ENCODE measurements at places on chromosomes 7 and 10.

DNA sequence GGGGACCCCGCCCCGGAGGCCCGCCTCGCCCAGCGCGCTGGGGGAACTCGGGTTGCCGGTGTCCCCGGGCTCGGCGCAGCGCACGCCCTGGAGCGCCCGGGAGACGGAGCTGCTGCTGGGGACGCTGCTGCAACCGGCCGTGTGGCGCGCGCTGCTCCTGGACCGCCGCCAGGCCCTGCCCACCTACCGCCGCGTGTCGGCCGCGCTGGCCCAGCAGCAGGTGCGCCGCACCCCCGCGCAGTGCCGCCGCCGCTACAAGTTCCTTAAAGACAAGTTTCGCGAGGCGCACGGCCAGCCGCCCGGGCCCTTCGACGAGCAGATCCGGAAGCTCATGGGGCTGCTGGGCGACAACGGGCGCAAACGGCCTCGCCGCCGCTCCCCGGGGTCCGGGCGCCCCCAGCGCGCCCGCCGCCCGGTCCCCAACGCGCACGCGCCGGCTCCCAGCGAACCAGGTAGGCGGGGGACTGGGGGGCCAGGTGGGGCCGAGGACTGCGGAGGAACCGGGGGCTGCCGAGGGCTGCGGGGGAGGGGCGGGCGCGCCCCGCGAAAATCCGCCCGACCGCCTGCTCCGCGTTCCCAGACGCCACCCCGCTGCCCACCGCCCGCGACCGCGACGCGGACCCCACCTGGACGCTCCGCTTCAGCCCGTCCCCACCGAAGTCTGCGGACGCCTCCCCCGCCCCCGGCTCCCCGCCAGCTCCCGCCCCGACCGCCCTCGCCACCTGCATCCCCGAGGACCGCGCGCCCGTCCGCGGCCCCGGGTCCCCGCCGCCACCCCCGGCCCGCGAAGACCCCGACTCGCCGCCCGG, 574 bp downstream of the UTF1 start:
- no peak for DNase-seq

GRCh38 chr7:47654672-47655298, 72.9 kb upstream of the TNS3 start:
- DNase-seq, result no peak

DNA sequence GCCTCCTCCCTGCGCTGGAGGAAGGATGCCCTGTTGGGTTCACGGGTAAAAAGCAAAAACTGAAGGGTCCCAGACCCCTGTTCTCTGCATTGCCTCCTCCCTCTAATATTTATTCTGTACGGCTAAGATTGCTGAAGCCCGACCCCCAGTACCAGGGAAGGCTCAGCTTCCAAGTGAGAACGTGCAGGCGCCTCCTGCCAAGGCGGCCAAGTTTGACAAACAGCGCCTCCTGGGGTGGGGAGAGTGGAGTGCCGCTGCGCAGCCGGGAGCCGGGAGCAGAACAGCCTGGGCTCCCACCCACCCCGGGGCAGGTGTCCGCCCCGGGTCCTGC, 4.7 kb upstream of the EBF3 start:
- no peak for DNase-seq

- DNase-seq, result no peak
Observed at GRCh38 chr7:110780712-110781111, 310.2 kb upstream of the LRRN3 start.

DNA sequence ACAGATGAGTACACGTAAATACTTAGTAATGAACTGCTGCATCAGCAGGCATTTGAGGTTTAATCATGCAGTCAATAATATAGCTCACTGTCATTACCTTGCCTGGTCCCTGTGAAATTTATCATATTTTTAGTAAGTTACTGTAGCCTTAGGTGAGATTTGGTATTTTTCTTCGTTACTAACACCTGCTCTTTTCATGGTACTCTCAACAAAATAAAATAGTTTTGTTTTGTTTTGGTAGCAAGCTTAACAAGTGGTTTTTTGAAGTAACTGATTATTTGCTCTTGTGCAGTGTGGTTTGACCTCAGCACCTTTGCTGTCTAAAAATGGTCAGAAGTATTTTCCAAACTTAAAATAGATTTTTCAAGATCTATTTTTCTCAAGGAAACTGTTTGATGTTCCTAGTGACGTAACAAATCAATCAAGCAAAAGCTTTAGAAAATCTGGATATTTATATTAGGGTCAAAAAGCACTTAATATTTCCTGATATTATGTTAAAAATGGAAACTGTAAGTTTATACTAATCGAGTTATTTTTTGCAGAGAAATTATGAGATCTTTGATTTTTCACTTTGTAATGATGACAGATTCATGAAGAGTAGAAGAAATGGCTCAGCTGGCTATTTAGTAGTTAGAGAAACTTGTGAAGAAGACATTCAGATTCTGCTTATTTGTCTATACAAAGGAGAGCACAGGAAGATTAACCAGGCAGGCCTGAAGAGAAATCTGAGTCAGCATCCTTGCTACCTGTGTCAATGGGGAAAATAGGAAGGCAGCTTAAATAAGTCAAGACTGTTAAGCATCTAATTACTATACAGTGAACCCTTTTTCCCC, 21.0 kb upstream of the RPA3 start:
- DNase-seq, result no peak

- no peak for DNase-seq
Observed at GRCh38 chr7:94615666-94616065, 40.3 kb downstream of the SGCE start.

- no peak for DNase-seq
Observed at GRCh38 chr7:137661634-137662033, 185.1 kb downstream of the DGKI start.

DNA sequence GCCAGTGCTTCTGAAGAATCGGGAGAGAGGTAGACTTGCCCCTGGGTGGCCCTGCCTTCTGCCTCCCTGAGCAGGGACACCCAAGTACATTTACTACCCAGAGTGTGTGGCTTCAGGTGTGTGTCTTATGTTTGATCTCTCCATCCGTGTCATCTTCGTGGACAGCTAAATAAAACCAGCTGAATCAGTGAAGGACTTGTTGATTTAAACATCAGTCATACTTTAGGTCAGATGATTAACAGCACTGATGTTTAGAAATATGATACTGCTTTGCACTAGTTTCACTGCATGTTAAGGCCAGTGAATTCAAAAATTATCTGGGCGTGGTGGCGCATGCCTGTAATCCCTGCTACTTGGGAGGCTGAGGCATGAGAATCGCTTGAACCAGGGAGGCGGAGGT, 4.0 kb downstream of the MTG1 start:
- DNase-seq, result no peak

GRCh38 chr10:17643339-17643754, 604 bp upstream of the STAM start:
- no peak for DNase-seq

- no peak for DNase-seq
Observed at GRCh38 chr7:45182856-45183710, 25.5 kb downstream of the RAMP3 start.

GRCh38 chr10:7474388-7474787, 63.6 kb upstream of the SFMBT2 start:
- DNase-seq, result no peak

- no peak for DNase-seq
Observed at GRCh38 chr10:571688-572451, 117.6 kb downstream of the DIP2C start.

- no peak for DNase-seq
Observed at GRCh38 chr7:130481898-130482297, 10.0 kb upstream of the MEST start.

DNA sequence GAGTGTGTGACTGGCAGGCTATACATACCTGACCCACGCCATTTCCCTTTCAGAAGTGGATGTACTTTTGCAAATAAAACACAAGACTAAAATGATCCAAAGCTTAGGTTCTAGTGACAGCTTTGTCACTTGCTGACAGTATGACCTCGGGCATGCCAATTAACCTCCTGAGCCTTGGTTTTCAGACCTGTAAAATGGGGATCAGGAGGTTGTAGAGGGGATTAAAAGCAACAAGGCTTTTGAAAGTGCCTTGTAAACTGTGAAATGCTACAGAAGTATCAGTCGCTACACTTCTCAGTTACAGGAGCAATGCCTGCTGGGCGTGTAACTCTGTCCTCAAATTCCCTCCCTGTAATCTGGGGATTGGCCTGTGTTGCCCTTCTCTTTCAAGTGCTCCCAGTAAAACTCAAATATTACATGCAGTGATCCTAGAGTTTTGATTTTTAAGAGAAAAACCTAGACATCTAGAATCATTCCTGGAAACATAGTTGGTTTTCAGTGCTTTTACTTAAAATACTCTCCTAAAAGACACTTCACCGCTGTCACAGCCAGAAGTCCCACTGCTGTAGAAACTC, 8.8 kb upstream of the GRB10 start:
- no peak for DNase-seq

DNA sequence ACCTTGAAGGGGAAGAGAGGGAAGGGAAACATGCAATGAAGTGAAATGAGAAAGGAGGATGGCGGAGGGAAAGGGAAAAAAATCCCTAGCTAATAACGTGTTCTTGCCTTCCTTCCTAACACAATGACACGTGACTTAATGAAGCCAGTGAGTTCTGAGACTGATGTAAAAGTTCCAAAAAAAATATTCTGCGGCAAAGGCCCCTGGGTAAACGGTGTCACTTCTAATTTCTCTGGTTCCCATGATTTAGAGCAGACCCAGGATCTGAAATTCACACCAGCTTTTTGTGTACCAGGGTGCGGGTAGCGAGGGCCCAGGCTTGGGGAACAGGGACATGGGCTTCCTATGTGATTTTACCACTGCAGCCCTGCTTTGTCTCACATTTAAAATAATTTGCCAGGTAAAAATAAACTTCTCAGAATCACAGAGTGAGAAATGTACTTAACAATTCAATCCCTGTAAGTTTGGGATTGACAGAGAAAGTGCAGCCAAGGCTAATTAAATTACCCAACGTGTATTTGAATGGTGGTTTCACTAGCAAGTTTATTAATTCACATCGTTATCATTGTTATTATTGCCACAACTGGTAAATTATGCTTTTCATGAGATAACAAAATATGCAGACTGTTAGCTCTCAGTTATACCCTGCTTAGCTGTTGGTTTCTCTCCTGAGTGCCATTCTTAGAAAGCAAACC, 182.4 kb downstream of the SEM1 start:
- DNase-seq, result no peak

- DNase-seq, result no peak
Observed at GRCh38 chr10:62010366-62010765, 108.9 kb downstream of the ARID5B start.

- no peak for DNase-seq
Observed at GRCh38 chr7:134513169-134513752, 14.1 kb upstream of the AKR1B10 start.

DNA sequence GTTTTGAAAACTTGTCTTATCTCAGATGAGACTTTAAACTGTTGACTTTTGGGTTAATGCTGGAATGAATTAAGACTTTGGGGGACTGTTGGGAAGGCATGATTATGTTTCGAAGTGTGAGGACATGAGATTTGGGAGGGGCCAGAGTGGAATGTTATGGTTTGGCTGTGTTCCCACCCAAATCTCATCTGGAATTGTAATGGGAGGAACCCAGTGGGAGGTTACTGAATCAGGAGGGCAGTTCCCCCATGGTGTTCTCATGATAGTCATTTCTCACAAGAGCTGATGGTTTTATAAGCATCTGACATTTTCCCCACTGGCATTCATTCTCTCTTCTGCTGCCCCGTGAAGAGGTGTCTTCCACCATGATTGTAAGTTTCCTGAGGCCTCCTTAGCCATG, 13.8 kb upstream of the POT1 start:
- no peak for DNase-seq

DNA sequence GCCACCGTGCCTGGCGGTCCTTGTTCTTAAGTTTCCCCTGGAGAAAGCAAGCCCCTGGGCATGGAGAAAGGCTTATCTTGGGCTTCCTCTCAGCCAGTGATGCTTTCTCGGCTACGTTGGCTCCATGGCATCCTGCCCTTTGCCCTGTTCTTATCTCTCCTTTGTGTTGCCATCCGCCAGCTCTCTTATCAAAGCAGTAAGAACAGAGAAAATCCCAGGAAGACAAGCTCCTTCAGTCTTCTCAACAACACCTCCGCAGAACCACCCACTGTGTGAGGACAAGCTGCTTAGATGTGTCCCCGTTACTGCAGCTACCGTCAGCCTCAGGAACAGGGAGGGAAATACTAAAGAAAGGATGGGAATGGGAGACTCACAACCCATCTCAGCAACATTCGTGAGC, 3.3 kb downstream of the PLEKHS1 start:
- DNase-seq, result no peak

- no peak for DNase-seq
Observed at GRCh38 chr7:151440799-151441445, 981 bp upstream of the CRYGN start.

GRCh38 chr7:875476-876076, 778 bp upstream of the GET4 start:
- DNase-seq, result no peak

DNA sequence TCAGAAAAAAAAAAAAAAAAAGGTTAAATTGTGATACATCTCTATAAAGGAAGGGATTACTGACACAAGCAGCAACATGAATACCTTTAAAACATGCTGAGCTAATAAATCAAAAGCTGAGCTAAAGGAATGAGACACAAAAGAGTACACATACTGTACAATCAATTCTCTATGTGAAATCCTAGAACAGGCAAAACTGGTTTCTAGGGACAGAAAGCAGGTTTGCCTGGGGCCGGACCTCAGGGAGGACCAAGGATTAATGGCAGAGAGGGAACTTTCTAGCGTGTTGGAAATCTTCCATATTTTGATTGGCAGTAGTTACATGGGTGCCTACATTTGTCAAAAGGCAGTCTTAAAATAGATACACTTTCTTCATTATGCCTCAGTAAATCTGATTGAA, 52.5 kb downstream of the KLRG2 start:
- no peak for DNase-seq

GRCh38 chr10:131841661-131842139, 59.1 kb upstream of the PPP2R2D start:
- no peak for DNase-seq

GRCh38 chr7:110051372-110051771, 1039.6 kb upstream of the LRRN3 start:
- no peak for DNase-seq

GRCh38 chr7:16356301-16356958, 64.9 kb downstream of the CRPPA start:
- DNase-seq, result no peak

GRCh38 chr10:106083572-106083971, 1080.9 kb downstream of the SORCS1 start:
- DNase-seq, result no peak

GRCh38 chr10:123721441-123722049, 55.4 kb downstream of the GPR26 start:
- no peak for DNase-seq

DNA sequence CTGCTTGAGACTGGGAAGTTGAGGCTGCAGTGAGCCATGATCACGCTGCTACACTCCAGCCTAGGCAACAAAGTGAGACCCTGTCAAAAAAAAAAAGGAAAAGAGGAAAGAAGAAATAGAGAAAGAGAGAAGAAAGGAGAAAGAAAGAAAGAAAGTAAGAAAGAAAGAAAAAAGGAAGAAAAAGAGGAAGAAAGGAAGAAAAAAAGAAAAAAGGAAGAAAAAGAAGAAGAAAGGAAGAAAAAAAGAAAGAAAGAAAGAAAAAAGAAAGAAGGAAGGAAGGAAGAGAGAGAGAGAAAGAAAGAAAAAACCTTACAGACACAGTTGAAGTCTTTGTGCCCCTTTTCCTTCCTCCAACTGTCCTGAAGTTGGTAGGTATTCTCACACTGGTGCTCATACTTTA, 26.6 kb upstream of the LEP start:
- no peak for DNase-seq

Data from C1 segment of cervical spinal cord (tissue), 14 donors.